ENCODE measurements at places on chromosomes 1 and 21.

GRCh38 chr1:235697508-235697907, 47.9 kb upstream of the GNG4 start:
- no peak for DNase-seq

GRCh38 chr1:23742670-23743286, 493 bp upstream of the ELOA start:
- no peak for DNase-seq

DNA sequence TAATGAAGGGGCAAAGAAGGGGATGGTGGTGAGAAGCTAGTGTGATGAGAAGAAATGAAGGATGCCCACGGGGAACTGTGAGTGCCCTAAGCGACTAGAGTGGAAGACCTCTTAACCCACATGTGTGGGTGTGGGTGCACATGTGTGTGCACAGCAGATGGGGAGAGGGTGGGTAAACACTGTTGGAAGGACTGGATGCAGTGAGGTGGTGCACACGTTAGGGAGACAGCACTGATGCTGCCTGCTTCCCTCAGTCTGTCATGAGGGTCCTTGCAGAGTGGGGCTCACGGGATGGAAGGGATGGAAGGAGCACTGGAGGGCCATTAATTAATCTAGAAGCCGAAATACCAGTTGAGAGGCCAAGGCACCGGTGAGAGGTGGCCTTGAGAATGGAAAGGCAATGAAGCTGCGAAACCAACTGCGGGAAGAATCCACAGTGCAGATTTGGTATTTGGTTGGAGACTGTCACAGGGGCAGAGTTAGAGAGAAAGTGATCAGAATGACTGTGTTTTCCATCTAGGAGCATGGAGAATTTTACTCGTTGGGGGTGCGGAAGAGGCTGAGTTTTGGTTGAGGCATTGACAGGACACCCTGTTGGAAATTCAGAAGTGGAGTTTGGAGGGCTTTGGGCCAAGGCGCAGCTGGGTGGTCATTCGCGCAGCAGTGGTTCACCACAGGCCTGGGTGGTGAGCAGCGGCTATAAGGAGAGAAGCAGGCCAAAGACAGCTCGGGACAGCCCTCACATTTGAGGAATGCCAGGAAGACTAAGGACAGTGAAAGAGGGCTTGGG, 15.8 kb downstream of the RCSD1 start:
- no peak for DNase-seq

DNA sequence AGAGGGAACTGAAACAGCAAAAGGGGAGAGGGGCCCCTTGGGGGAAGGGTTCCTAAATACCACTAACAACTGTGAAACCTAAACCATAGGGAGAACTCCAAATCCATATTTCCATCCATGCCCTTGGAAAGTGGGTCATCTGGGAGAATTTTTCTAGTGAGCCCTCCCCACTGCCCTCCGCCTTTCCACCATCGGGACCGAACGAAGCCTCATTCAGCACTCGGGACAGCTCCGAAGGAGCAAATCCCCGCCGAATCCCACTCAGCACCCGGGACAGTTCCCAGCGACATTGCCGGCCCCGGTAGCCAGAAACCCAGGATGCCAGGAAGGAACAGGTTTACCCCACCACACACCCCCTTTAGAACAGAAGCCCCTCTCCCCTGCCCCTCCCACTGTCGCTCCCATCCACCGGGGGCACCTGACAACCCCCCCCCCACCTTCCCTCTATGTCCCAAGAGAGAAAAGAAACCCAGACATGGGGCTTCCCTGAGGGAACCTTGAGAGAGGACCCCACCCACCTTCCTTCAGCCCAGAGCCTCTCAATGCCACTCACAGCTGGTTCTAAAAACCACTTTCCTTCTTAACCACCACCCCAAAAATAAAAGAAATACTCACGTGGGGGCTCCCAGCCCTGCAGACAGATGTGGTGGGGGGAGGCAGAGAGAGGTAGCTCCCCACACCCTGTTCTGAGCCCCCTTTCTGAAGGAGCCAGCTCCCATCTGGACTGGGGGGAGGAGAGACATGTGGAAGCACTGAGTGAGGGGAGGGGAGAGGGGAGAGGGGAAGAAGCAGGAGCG, 4.5 kb downstream of the DLGAP3 start:
- no peak for DNase-seq

GRCh38 chr1:207020709-207021107, 11.8 kb downstream of the C1orf116 start:
- no peak for DNase-seq

- no peak for DNase-seq
These were observed 34.0 kb upstream of the SAMD13 start for GRCh38 chr1:84267476-84267875.

DNA sequence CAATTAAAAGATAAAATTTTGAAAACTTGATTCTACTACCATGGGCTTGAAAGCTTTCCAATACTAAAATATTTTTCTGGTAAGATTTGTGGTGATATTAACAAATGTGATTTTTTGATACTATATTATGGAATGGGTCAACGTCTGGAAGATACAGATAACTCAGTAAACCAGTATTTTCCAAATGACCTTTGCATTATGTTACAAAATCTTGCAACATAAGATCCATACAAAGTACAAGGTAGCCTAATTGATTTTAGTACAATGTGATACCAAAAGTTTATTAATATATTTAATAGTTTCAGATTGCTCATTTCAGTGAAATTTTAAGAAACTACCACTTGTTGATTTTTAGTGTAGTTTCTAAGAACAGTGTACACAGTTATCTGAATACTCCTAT, 236.2 kb downstream of the KIF26B start:
- no peak for DNase-seq

- no peak for DNase-seq
These were observed 995 bp downstream of the VASH2 start for GRCh38 chr1:212951126-212951946.

DNA sequence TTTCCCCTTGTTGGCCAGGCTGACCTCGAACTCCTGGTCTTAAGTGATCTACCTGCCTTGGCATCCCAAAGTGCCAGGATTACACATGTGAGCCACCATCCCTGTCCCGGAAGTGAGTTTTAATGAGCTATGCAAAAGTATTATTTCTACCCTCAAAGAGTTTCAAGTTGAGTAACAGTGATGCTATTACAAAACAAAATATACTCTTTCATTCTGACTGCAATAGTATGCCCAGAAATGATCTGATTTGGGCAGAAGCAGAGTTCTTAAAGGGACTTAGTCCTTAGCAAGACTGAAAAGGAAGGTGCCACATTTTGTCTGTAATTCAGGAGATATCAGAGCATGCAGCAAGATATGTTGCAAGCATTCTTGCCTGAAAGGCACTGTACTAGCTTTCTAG, 375.4 kb downstream of the NUF2 start:
- DNase-seq: no peak

- no peak for DNase-seq
These were observed 9.0 kb downstream of the TRIM67 start for GRCh38 chr1:231170875-231171274.

GRCh38 chr1:155645648-155646047, 35.6 kb downstream of the MSTO1 start:
- DNase-seq: no peak

- no peak for DNase-seq
These were observed 25.0 kb upstream of the CBR3 start for GRCh38 chr21:36109868-36110267.

DNA sequence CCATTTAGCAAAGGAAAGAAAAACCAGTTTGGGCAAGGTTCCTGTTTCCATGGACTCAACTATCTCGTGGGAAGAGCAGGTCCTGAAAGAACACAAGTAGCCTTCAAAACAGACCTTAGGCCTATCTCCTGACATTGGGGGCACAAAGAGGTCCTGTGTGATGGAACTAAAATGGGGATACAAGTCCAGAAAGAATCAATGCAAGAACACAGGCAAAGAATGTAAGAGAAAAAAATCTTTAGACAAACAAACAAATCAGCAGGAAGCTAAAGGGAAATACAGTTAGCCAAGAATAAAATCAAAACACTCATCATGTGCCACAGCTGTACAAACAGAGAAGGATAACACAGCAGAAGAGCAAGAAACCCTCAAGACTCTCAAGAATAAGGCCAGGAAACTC, 28.2 kb downstream of the SLC30A10 start:
- DNase-seq: no peak

GRCh38 chr21:29080454-29080941, 7.0 kb upstream of the CCT8 start:
- no peak for DNase-seq

- no peak for DNase-seq
These were observed 52.7 kb downstream of the TGFB2 start for GRCh38 chr1:218397752-218398339.

- no peak for DNase-seq
These were observed 662 bp downstream of the DNALI1 start for GRCh38 chr1:37557402-37557801.
